NCI-H2107 (cell line): ENCODE measurements at places on chromosomes 13 and 19.

GRCh38 chr13:46288570-46289259 is 77.0 kb downstream of the LRRC63 start:
- peak; percentile 14 for DNase-seq

GRCh38 chr19:31840371-31840770 is 491.1 kb upstream of the TSHZ3 start:
- no peak for DNase-seq

GRCh38 chr13:110424569-110425443 is 117.7 kb downstream of the COL4A2 start:
- no peak for DNase-seq

GRCh38 chr13:41465241-41465847 is 8.0 kb downstream of the RGCC start:
- no peak for DNase-seq

- DNase-seq: no peak
These were observed 28.4 kb upstream of the GPR183 start for GRCh38 chr13:99335603-99336002.
